Cortex of kidney (tissue), 1 donor: ENCODE measurements at places on chromosomes 7 and 10.

GRCh38 chr10:70991140-70992124 lies 103.1 kb upstream of the PCBD1 start:
- DNase-seq, result no peak

GRCh38 chr10:91103384-91104192 lies 116.9 kb upstream of the PCGF5 start:
- DNase-seq, result no peak

GRCh38 chr7:4272141-4272540 lies 410.0 kb upstream of the FOXK1 start:
- DNase-seq, result no peak

- DNase-seq, result no peak
Measured at GRCh38 chr10:70480239-70480861, 1.8 kb downstream of the PALD1 start.

GRCh38 chr7:75892634-75893272 lies 13.9 kb downstream of the RHBDD2 start:
- no peak for DNase-seq

- DNase-seq, result no peak
Measured at GRCh38 chr10:70461397-70462348, 16.9 kb upstream of the PALD1 start.

DNA sequence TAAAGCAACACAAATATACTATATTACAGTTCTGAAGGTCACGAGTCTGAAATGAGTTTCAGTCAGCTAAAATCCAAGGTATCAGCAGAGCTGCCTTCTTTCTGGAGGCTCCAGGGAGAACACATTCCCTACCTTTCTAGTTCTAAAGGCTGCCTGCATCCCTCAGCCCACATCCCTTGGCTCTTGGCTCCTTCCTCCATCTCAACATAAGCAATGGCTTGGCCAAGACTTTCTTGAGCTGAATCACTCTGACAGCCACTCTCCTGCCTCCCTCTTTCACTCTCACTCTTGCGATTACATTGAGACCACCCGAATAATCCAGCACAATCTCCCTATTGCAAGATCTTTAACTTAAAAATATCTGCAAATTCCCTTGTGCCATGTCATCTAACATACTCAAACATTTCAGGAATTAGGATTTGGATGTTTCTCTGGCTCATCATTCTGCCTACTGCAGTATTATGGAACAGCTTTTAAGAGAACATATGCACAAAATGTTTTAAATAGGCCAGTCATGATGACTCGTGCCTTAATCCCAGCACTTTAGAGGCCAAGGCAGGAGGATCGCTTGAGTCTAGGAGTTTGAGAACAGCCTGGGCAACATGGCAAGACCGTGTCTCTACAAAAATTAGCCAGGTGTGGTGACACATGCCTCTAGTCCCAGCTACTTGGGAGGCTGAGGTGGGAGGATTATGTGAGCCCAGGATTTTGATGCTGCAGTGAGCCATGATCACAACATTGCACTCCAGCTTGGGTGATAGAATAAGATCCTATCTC lies 144.2 kb upstream of the VSTM2A start:
- DNase-seq, result no peak

GRCh38 chr10:48431871-48432270 lies 125.4 kb downstream of the MAPK8 start:
- no peak for DNase-seq

GRCh38 chr7:147775516-147776284 lies 814.9 kb upstream of the C7orf33 start:
- DNase-seq, result no peak
